ENCODE measurements at places on chromosomes 1 and 21. TPM values are rescaled to one million over a fixed set of nuclear protein-coding genes. Genes with fewer than 3 reads are reported as not detected.

PPP1R8 gene
- 46.1 TPM for total RNA-seq

KLHDC8A gene
- total RNA-seq: 16.5 TPM

TCHHL1 gene
- total RNA-seq: not detected

LINGO4 gene
- total RNA-seq: not detected

LRRC38 gene
- 1.6 TPM for total RNA-seq

ITGB2 gene
- total RNA-seq: 9.1 TPM

RYR2 gene
- not detected for total RNA-seq

RCSD1 gene
- 0.21 TPM for total RNA-seq

PUSL1 gene
- total RNA-seq: 59.9 TPM

FCRLA gene
- total RNA-seq: 0.88 TPM

SH2D5 gene
- total RNA-seq: 17.5 TPM

HSF2BP gene
- 3.5 TPM for total RNA-seq

PRELP gene
- not detected for total RNA-seq

GBP2 gene
- 2.7 TPM for total RNA-seq

CLCNKB gene
- total RNA-seq: 1.6 TPM

SLC26A9 gene
- not detected for total RNA-seq

SPATA46 gene
- not detected for total RNA-seq

CASQ2 gene
- total RNA-seq: not detected

ANKRD34A gene
- not detected for total RNA-seq

CLCA1 gene
- not detected for total RNA-seq

PLA2G5 gene
- total RNA-seq: not detected

CRP gene
- total RNA-seq: not detected

HAPLN2 gene
- total RNA-seq: not detected

RNU1-1 gene
- total RNA-seq: under 0.01 TPM

SON gene
- 291 TPM for total RNA-seq

DYRK3 gene
- total RNA-seq: 17.9 TPM

CD160 gene
- total RNA-seq: not detected

P3H1 gene
- 61.5 TPM for total RNA-seq

HES5 gene
- total RNA-seq: 0.71 TPM

FAM110D gene
- total RNA-seq: 0.79 TPM

LENEP gene
- not detected for total RNA-seq

C1orf105 gene
- total RNA-seq: not detected

ZNF695 gene
- total RNA-seq: 2.2 TPM

CHIA gene
- total RNA-seq: not detected

KRTAP19-3 gene
- not detected for total RNA-seq

LCE3D gene
- total RNA-seq: not detected

RGS1 gene
- not detected for total RNA-seq

HSD3B1 gene
- not detected for total RNA-seq

ADGRL2 gene
- 25.1 TPM for total RNA-seq

LAMC2 gene
- 1,184 TPM for total RNA-seq

SUSD4 gene
- total RNA-seq: 1.8 TPM
